ENCODE measurements at places on chromosomes 2 and 18. TPM values are rescaled to one million over a fixed set of nuclear protein-coding genes. Genes with fewer than 3 reads are reported as not detected.

- no peaks in the 10 kb centered on the region for H3K4me1 ChIP-seq
- H3K27ac ChIP-seq, result peak overlapping the region; percentile 48
- no peak overlapping the region for H3K4me3 ChIP-seq
- DNase-seq, result no peak
These were observed 8.6 kb upstream of the NCOA1 start for GRCh38 chr2:24482251-24482971.

DNA sequence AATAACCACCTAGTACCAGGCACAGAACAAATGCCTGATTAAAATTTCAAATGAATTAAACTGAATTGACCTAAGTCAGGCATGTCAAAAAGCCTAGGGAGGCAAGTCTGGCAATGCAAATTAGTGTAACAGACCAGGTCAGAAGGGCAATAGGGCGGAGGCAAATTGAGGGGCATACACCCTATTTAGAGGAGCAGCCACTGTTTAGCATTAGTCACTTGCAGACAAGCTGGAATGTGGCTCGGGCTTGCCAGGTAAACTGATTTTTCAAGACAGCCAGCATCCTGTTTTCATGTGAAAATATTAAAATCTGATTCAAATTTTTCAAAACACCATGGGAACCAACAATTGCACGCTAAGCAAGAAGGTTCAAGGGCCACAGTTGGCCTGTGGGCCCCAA, 160.3 kb downstream of the EN1 start:
- no peak overlapping the region for H3K4me3 ChIP-seq
- no peaks in the 10 kb centered on the region for H3K27me3 ChIP-seq
- H3K27ac ChIP-seq, result no peak overlapping the region
- no peaks in the 10 kb centered on the region for H3K4me1 ChIP-seq
- no peaks in the 10 kb centered on the region for H3K36me3 ChIP-seq

DNA sequence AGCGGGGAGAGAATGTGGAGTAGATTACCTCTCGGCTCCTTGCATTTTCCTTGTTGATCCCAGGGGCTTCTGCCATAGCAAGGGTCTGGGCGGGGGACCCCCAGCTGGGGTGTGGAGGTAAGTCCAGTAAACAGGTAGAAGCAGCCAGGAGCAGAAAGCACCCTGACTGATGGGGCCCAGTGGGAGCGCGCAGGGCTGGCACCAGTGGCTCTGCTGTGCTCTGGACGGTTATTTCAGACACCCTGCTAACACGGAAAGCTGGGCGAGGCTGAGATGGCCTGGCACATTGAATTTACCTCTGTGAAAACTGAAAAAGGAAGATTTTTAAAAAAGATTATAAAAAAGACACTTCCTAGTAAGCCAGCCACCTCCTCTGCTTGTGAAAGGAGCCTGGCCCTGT, 109.6 kb upstream of the STPG4 start:
- DNase-seq, result no peak
- H3K27ac ChIP-seq, result no peak overlapping the region
- no peak overlapping the region for H3K4me3 ChIP-seq
- H3K36me3 ChIP-seq, result no peaks in the 10 kb centered on the region

GRCh38 chr2:197264332-197264731, 46.2 kb downstream of the ANKRD44 start:
- DNase-seq, result no peak
- peak overlapping the region; percentile 16 for H3K4me3 ChIP-seq
- peaks cover 84% of the 10 kb centered on the region for H3K4me1 ChIP-seq

DNA sequence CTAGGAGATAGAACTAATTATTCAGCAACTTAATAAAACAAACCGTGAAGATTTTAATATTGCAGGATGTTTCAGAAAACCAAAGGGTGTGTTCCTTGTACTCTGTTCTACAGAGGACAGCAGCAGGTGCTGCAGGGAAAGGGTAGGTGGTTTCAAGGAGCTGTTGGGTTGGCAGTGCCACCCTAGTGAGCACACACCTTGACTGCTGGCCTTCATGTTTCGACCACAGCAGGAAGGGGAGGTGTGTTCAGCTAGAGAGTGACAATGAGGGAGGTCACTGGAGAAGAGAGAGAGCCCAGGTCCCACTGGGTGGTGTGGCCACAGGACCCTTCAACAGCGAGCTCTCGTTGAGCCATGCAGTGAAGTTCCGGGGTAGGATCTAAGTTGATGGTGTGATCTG, 98.6 kb downstream of the ZNF236 start:
- H3K27ac ChIP-seq, result no peak overlapping the region
- H3K4me1 ChIP-seq, result peaks cover 4% of the 10 kb centered on the region
- DNase-seq, result no peak

GRCh38 chr2:36411962-36412444, 56.4 kb downstream of the CRIM1 start:
- no peak for DNase-seq
- no peaks in the 10 kb centered on the region for H3K36me3 ChIP-seq
- H3K4me3 ChIP-seq, result no peak overlapping the region
- H3K4me1 ChIP-seq, result no peaks in the 10 kb centered on the region
- no peak overlapping the region for H3K27ac ChIP-seq

DNA sequence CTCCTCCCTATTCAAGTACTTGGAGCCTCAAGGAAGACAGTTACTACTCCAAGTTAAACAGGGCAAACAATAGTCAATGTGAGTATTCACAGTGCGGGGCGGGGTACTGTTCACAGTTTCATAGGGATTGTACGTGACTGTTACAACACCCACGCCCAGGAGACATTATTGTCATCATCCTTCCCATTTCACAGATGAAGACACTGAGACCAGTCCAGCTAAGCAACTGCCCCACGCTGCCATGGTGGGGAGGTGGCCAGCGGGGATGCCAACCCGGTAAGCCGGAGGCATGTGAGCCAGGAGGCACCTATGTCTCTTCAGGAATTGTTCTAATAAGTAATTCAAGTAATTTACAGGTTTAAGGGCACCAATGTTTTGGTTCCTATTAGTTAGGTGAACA, 982 bp downstream of the HJURP start:
- H3K4me3 ChIP-seq, result peak overlapping the region; percentile 57
- H3K27me3 ChIP-seq, result no peaks in the 10 kb centered on the region
- peaks cover 13% of the 10 kb centered on the region for H3K4me1 ChIP-seq

DNA sequence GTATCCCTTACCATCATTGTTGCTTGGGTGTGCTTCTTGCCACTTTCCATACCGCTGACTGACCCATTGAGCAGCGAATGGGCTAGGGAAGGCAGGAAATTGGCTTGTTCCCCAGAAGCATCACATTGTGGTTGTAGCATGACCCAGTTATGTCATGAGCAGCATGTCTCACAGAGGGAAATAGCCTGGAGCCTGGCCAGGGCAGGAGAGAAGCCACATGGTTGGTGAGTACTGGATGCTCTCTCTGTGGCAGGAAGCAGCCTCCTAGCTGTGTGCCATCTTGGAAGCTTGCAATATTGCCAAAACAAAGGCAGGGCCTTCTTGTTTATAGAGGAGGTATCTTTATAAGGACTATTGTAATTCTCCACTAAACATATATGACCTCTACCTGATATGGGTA, 482.6 kb downstream of the PIK3C3 start:
- no peaks in the 10 kb centered on the region for H3K27me3 ChIP-seq
- no peaks in the 10 kb centered on the region for H3K36me3 ChIP-seq
- H3K4me1 ChIP-seq, result no peaks in the 10 kb centered on the region
- no peak for DNase-seq

DNA sequence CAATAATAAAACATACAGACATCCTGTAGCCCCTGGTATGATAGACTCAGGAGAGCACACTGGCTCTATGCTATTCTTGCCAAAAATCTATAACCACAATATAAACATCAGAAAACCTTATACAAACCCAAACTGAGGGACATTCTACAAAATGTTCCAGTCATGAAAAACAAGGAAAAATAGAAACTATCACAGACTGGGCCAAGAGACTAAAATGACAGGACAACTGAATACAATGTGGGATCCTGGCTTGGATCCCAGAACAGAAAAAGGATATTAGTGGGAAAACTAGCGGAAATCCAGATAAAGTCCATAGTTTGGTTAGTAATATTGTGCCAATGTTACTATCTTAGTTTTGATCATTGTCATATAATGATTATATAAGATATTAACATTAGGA, 29.6 kb upstream of the EPAS1 start:
- H3K4me3 ChIP-seq, result no peak overlapping the region
- DNase-seq, result no peak
- no peaks in the 10 kb centered on the region for H3K36me3 ChIP-seq
- H3K4me1 ChIP-seq, result no peaks in the 10 kb centered on the region

DNA sequence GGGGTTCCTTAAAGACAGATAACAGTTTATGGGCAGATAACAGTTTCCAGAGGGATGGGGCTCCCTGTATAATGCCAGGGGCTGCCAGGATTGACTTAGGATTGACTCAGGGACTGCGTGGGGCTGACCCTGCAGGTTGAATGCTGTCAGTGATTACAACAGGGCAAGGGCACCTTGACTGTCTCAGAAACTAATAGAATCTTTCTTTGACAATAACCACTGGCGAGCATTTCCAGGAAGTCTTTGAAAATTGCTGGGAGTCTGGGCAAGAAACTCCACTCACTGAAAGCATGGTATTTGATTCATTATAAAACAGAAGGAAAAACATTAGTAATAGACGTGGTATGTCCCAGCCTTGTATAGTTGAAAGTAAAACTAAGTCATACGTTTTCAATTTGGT, 101.0 kb downstream of the GPD2 start:
- no peak overlapping the region for H3K4me3 ChIP-seq
- no peaks in the 10 kb centered on the region for H3K36me3 ChIP-seq
- H3K4me1 ChIP-seq, result no peaks in the 10 kb centered on the region
- no peak for DNase-seq
- no peak overlapping the region for H3K27ac ChIP-seq

DNA sequence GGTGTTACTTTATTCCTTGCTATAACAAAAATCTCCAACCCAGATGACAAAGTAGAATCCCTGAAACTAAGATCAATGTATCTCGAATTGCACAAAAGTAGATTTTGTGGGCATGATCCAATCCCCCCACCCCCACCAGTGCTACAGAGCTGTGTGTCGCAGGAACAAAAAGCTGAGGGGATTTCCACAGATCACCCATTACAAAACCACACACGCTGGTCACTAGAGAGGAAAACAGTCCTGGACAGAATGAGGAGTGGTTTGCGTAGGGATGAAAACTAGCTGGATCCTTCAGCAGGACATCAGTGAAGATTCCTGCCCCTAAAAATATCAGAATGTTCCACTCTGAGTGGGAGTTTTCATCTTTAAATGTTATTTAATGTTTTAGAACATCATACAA, 165.3 kb upstream of the STK17B start:
- H3K36me3 ChIP-seq, result no peaks in the 10 kb centered on the region
- no peaks in the 10 kb centered on the region for H3K4me1 ChIP-seq
- H3K4me3 ChIP-seq, result no peak overlapping the region
- DNase-seq, result no peak

DNA sequence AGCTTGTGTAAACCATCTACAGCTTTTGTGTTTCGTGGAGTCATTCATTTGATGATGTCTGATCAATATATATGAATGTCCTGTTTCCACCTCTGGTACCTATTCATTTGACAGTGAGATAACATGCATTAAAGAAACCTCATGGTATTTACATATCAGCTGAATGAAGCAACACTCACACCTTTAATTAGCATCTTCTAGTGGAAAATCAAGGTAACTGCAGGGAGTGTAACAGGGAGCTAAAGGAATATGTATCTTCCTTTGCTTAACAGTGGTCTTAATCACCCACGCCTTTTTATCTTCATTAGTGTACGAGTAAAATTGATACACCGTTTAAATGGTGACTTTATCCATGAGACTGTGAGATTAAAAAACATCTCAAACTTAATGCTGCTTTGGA, 15.6 kb downstream of the SLC39A10 start:
- DNase-seq, result no peak
- H3K27me3 ChIP-seq, result no peaks in the 10 kb centered on the region
- H3K36me3 ChIP-seq, result no peaks in the 10 kb centered on the region
- no peak overlapping the region for H3K4me3 ChIP-seq
- H3K27ac ChIP-seq, result no peak overlapping the region

Gene HRH4
- total RNA-seq, result not detected

Gene MAL
- 25.2 TPM for total RNA-seq

Gene DNAJC5G
- not detected for total RNA-seq

Gene CRACDL
- 0.27 TPM for total RNA-seq

Gene RAMP1
- total RNA-seq, result 0.60 TPM

Measured in CD8-positive, alpha-beta memory T cell (primary cell).